ENCODE measurements at places on chromosomes 3 and 15.

DNA sequence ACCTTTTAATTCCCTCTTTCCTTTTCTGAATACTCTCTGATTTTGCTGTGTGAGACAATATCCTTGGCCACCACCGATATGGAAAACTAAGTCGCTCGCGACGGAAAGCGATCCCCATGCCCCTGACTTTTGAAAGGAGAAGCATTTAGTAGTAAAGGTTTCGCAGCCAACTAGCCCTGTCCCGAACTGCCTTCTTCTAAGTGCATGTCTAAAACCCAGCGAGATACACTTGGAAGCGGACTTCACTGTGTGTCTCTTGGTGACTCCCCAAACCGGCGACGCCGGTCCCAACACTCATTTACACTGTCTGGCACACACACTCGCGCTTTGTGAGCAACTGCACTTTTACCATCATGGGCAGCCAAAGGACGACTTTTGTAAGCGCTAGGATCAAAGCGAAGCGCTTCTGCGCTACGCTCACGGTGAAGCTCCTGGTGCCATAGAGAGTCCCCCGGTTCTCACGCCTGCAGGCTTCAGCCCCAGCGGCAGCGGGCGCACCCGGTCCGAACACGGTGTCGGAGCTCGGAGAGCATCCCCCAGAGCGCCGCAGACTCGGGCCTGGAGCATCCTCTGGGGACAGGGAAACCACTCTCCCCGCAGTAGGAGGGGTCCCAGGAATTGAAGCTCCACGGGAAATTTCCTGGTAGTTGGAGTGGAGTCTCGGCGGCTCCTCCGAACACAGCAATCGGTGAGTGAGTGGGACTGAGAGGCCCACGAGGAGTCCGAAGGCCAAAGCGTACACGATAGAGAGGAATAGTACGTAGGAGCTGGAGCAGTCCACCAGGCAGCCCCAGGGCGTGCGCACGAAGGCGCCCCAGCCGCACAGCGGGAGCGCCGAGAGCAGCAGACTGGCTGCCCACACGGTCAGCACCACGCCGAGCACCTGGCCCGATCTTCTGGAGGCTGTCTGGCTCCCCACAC, 1.4 kb downstream of the GPR149 start:
- H3K4me3 ChIP-seq = no peak overlapping the region
- H3K27ac ChIP-seq = no peak overlapping the region
- no peaks in the 10 kb centered on the region for H3K36me3 ChIP-seq
- no peak for DNase-seq

GRCh38 chr3:27568393-27568792, 84.2 kb upstream of the SLC4A7 start:
- no peaks in the 10 kb centered on the region for H3K36me3 ChIP-seq
- H3K27ac ChIP-seq = no peak overlapping the region
- peaks cover 2% of the 10 kb centered on the region for H3K4me1 ChIP-seq
- H3K27me3 ChIP-seq = no peaks in the 10 kb centered on the region
- no peak for DNase-seq
- no peak overlapping the region for H3K4me3 ChIP-seq

- peak; percentile 74 for DNase-seq
- H3K4me1 ChIP-seq = no peaks in the 10 kb centered on the region
- no peak overlapping the region for H3K4me3 ChIP-seq
- H3K36me3 ChIP-seq = peaks cover 42% of the 10 kb centered on the region
- H3K27me3 ChIP-seq = no peaks in the 10 kb centered on the region
These were observed 33.0 kb upstream of the TEX264 start for GRCh38 chr3:51637941-51638471.

DNA sequence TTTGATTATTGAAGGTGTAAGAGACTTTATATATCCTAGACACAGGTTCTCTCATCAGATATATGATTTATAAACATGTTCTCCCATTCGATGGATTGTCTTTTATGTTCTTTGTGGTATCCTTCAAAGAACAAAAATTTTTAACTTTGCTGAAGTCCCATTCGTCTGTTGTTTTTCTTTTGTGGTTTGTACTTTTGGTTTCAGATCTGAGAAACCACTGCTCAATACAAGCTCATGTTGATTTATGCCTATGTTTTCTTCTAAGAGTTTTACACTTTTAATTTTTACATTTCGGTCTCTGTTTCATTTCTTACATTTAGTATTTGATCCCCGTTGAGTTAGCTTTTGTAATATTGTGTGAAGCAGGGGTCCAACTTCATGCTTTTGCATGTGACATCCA, 103.3 kb upstream of the SPRED1 start:
- no peak for DNase-seq
- no peaks in the 10 kb centered on the region for H3K4me1 ChIP-seq
- no peak overlapping the region for H3K27ac ChIP-seq
- no peak overlapping the region for H3K4me3 ChIP-seq
- H3K36me3 ChIP-seq = no peaks in the 10 kb centered on the region
- no peaks in the 10 kb centered on the region for H3K27me3 ChIP-seq

GRCh38 chr15:50051811-50052419, 67.1 kb downstream of the ATP8B4 start:
- DNase-seq = peak; percentile 88
- H3K27ac ChIP-seq = no peak overlapping the region
- H3K27me3 ChIP-seq = no peaks in the 10 kb centered on the region
- no peaks in the 10 kb centered on the region for H3K36me3 ChIP-seq

Measured in mesenchymal stem cell (in vitro differentiated cells and primary cell).